ENCODE measurements at places on chromosomes 11 and 22.

DNA sequence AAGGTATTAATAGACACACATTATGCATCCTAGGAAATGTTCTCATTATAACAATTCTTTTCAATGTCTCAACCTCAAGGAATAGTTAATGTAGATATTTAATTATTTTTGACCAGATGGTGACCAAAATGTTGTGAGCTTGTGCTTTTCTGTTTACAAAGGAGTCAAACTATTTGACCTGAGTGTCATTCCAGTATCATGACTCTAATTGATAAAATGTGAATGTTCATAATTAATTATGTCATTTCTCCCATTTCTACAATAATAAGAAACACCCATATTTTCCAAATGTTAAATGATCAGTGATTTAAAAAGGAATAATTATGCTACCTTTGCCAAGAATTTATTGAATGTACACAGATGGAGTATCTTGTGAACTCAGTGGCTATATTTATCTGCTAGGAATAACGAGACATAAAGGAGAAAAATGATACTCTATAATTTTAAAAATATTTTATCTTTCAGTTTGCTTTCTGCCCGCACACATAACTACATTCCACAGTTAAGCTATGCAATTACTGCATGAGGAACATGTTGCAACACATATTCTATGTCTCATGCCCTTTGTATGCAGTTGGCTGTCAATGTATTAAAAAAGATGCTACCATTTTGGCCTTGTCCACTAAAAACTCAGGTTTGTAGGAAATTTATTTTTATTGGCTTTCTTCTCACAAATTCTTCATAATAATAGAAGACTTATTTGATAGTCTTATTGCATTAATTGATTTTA is 376.7 kb upstream of the CCDC179 start:
- no peak for DNase-seq

DNA sequence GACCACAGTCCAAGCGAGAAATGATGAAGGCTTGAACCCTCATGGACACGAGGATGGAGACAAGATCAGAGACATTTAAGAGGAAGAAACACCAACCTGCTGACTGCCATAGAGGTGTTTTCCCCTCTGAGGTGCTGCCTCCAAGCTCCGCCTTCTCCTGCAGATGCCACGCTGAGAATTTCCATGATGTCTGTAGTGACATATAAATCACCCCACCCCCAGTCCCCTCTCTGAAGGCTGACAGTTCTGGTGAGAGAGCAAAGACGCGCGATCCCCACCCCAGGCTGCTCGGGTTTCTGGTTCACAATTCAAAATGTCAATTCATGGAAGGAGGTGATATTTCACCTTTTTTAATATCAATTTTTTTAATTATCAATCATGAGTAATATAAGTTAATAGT is 28.2 kb downstream of the LRRC32 start:
- no peak for DNase-seq

- no peak for DNase-seq
These were observed 5.6 kb downstream of the CLDN5 start for GRCh38 chr22:19518635-19519034.

- DNase-seq: no peak
These were observed 3.6 kb upstream of the CCND1 start for GRCh38 chr11:69637198-69637940.

GRCh38 chr11:68008381-68009337 is 1.5 kb upstream of the ALDH3B1 start:
- DNase-seq: no peak

DNA sequence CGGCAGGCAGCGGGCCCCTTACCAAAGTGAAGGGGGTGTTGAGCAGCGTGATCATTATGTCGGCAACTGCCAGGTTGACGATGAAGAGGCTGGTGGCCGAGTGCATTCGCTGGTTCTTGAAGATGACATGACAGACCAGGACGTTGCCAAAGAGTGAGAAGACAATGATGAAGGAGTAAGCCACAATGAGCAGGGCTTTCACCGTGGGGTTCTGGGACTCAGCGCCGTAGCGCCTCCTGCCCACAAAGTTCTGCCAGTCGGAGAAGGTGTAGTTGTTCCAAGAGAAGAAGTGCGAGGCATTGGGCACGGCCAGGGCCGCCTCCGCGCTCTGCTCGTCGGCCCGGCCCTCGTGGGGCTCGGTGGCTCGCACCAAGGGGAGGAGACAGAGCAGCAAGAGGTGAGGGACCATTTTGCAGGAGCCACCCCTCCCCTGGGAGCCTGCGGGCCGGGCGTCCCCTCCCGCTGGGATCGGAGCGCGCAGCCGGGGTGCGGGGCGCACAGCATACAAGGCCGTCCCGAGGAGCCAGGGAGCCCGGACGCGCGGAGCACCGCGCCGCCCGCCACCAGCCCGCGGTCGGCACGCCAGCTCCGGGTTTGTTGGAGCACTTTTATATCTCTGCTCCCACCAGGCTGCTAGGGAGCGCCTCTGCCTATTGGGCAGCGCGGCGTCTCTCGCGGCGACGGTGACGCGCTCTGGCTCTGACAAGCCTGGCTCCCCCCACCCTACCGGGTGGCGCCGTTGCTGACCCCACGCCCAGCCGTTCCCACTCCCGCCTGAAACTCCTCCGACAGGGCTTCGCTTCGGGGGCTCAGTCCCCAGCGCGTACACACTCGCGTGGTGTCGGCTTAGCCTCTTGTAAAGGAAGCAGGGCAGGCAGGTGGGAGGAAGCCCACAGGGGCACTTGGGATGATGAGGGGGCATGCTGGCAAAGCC is at the start of gene GPR83:
Gene GPR83 (minus strand): TSS at position 581 of the 934 bp plus-strand sequence. CDS start 172 bp downstream, at position 409.
- no peak for DNase-seq

GRCh38 chr11:117717485-117718314 is 79.3 kb downstream of the DSCAML1 start:
- DNase-seq: no peak

DNA sequence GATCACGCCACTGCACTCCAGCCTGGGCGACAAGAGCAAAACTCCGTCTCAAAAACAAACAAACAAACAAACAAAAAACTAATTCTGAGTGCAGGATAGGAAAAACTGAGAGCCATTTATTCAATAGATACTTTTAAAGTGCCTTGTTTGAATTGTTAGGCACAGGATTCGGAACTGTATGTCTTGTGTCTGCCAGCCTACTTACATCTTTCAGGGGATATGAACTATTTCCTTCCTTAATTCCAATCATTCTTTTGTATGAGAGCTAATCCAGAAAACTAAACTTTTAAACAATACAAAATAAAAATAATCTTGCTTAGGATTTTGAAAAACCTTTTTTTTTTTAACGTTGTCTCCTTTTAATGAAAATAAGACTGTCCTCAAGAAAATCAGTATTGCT is 12.6 kb downstream of the UVRAG start:
- DNase-seq: no peak

DNA sequence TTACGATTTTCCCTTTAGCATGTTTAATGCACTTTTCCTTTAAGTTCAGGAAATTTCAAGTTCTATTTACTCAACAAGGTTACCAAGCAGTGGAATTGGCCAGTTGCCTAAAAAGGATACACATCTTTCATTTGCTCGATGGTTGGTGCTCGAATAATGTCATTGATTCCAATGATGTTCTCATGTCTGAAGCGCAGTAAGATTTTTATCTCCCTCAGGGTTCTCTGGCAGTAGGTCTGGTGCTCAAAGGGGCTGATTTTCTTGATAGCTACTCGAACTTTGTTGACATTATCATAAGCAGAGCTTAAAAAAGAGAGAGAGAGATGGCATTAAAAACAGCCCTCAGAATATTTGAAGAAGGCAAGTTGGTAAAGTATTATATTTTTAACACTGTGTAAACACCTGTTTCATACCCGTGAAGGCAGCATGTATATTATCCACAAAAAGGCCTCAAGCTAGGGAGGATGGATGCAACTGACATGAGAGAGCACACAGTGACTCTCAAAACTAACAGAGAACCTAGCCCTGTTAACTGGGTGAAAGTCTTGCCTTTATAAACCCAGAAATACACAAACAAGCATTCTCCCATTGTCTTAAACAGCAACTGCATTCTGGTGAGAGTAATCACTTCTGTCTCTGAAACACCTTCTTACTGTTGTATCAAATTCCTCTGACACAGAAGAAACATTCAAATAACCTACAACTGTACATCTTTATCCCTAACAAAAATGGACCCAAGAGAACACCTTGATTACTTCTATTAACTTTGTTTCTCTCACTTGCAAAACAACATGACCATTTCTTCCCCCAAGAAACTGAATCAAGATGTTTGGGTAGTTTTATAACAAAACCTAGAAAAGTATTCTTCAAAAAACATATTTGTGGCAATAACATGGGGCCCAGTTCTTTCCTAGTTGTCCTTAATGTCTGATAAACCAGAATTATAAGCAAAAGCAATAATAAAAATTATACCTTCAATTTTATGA is 59.6 kb downstream of the MAPK1 start:
- DNase-seq: no peak

- DNase-seq: no peak
These were observed 22.1 kb downstream of the LMO2 start for GRCh38 chr11:33869481-33870422.

- DNase-seq: no peak
These were observed 42.7 kb upstream of the FGF3 start for GRCh38 chr11:69861901-69862300.

GRCh38 chr22:17734187-17734586 is 40.1 kb downstream of the BID start:
- DNase-seq: no peak

DNA sequence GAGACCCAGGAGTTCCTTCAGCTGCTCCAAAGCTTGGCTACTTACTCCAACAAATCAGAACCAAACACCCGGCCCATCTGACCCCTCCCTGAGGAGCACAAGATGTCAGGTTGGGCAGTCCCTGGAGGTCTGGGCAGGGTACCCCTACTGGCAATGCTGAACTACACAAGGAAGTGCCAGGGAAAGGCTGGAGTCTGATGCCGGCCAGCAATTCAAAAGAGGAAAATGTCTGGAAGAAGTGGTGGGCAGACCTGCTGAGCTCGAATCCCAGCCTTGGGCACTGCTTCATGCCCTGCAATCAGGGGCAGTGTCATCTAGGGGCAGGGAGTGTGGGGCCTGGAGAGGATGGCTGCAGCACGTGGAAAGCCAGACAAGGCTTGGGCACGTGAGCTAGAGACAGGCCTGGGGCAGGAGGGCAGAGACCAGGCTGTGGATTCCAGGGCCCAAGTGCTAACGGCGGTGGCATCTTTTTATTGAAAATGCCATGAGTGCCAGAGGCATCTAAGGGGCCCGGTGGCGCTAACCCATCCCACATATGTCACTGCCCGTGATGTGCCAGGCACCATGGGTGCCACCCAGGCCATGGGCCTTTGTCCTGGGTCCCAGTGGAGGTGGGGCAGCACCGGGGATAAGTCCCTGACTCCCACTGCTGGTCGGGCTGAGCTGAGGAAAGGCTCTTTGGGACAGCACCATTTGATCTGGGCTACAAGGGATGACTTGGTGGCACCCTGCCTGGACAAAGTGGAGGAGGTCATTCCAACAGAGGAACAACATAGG is 97.9 kb upstream of the PITPNB start:
- no peak for DNase-seq

- no peak for DNase-seq
These were observed 133.8 kb downstream of the JRKL start for GRCh38 chr11:96523656-96524055.

- no peak for DNase-seq
These were observed 38.2 kb downstream of the FEZ1 start for GRCh38 chr11:125457814-125458343.

- DNase-seq: no peak
These were observed 390.1 kb downstream of the CTTN start for GRCh38 chr11:70788248-70789022.

DNA sequence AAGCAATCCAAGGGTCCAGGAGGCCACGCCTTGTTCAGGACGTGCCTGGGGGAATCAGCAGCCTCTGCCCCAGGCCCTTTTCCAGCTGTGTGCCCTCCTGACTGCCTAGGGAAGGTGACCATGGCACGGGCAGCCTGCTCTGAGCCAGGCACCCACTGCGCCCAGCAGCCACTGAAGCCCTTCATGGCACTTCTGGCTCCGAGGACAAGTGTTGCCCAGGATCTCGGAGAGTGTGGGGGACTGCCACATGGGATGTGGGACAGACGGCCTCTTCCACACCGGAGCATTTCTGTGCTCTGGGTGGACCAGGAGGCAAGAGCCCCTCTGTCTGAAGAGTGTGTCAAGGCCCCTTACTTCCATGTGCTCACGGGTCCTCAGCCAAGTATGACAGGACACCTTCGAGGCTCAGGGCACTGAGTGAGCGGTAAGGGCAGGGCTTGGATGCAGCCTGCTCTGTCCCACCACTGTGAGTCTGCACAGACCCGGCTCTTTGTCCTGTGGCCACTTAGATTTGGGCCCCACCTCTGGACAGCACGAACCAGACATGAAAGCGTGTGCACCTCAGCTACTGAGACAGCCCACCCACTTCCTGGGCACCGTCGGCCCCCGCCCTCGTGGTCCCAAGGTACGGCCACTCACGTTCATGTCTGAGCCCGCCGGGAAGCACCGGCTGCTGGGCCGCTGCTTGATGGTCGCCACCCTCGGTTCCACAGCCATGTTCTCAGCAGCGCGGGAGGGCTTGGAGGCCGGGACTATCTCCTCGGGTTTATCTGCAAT is 93.6 kb downstream of the CTTN start:
- DNase-seq: no peak

- no peak for DNase-seq
These were observed 11.9 kb downstream of the ADAMTS8 start for GRCh38 chr11:130416530-130416882.

DNA sequence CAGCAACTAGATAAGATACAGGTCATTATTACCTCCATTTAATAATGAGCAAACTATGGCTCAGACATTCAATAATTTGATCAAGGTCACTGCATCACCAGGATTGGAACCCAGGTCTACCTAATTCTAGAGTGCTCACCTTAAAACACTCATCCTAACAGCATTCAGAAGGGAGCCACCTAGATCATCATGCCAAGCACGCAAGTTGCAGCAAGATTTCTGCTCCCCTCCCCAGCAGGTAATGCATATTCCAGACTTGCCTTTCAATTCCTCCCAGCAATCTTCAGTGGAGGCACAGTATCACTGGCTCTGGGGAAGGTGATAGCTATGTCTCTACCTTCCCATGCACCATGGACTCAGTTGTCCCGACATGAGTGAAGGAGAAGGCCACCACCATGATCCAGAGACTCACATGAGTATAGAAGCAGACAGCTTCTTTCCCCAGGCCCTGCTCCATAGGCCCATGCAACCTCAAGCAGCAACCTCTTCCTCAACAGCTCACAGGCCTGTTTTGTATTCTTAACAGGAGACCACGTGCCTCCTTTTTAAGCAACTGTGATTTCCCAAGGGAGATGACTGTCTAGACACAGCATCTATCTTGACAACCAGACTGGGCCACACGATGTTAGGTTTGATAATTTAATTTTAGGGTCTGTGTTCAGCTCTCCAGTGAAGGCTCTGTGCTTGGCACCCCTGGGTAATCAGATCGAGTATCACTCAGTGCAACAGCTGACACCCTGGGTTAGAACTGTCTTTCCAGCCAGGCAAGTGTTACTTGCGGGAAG is 36.4 kb downstream of the RAB30 start:
- DNase-seq: no peak

DNA sequence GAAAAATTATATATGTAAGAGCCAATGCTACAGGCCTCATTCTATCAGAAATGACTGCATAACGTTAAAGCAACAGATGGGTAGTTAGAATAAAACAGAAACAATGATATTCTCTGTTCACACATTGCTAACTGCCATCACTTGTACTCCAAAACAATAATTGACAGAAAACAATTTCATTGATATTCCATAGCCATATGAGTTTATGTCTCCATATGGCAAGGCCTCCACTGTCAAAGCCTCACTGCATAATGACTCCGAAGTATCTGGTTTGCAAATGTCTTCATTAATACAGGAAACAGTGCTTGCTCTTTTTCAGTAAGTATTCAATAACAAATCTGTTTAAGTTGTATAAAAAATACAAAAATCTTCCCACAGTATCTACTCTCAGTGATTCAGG is 9.9 kb downstream of the DDI1 start:
- no peak for DNase-seq
